Activated CD4-positive, alpha-beta memory T cell treated with anti-CD3 and anti-CD28 coated beads, Interleukin-2, amount 10 ng/mL, durations not matched to agents 7 days and 5 days (primary cell): ENCODE measurements at places on chromosomes 4 and X.

DNA sequence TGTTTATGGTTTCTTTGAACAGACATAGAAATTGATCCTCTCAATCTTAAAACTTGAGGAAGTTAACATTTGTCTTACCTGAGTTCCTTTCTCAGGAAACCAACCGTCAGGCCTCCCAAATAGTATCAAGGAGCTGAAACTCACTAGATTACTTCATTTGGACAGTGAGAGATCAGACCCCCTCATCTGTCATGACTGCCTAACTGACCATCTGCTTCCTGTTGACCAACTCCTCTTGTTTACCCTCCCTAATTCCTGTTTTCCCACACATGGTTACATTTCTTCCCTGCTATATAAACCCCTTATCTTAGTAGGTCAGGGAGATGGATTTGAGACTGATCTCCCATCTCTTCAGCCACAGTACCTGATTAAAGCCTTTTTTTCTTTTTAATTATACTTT lies 46.2 kb upstream of the NMU start:
- DNase-seq: no peak

DNA sequence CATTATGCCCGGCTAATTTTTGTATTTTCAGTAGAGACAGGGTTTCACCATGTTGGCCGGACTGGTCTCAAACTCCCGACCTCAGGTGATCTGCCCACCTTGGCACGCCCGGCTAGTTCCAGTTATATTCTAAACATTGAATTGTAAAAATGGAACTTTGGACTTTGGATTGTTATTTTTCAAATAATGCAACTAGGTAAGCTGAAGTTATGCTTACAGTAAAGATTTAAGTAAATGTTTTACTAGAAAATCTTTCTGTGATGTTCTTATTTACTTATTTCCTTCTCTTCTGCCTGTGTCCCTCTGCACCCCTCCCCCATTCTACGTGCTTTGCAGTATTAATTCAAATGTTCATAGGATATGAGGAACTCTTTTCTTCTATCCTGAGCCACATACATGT lies 26.1 kb downstream of the GK start:
- DNase-seq: no peak

DNA sequence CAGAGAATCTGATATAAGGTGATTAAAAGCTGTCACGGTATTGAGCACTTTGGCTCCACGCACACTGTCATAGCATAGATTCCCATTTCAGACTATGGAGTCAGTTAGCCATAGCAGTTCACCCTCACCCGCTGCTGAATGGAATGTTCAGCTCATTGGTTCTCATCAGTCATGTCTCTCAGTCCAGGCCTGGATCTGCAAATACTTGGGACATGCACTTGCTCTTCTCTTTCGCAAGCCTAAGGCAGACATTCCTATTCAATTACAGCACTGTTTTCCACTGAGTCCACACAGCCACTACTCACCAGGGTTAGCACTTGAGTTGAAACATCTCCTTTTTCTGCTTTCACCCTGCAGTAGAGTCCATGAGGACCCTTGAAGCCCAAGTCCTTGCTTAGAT lies 30.6 kb upstream of the SCML1 start:
- no peak for DNase-seq

DNA sequence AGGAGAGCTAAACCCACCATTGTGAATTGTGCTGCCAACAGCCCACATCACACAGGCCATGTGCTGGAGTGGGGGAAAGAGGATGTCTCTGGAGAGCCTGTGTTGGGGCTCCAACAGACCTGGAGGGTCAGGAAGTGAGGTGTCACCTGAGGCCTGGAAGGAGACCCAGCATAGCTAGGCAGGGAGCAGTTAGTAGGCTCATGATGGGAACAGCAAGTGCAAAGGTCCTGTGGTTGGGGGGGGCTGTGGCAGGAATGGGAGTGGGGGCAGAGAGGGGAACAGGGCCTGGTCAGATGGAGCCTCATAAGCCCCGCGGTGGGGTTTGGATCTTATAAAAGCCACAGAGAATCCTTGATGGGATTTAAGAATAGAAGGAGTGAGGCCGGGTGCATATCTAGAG lies 35.9 kb upstream of the GPR78 start:
- no peak for DNase-seq

DNA sequence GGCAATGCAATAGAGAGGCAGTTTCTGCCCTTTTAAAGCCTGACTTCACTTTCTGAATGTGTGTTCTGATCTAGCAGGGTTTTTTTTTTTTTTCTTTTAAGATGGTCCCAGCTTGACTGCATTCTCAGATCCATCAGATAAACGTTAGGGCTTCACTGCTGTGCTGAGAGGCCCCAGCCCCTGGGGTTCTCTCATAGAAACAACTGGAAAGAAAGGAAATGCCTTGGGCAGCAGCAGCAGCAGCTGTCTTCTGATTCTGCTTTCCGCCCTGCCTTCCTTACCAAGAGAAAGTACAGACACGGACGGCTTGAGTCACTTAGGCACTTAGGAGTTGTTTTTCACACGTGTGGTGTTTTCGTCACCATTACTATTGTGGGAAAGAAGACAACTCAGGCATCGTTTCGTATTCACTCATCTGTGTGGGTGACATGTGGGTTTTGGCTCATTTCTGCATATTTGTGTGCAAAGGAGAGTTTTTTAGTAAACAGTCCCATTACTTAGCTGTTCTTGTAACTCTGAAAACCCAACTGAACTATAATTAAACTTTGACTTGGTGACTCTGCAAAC lies 172.0 kb downstream of the PTTG2 start:
- DNase-seq: peak; percentile 83
